NCI-H1417 treated with DMSO at 0.1 percent for 48 hours (cell line): ENCODE measurements at places on chromosomes 2 and 18.
A peak's percentile ranks its signal among the peaks of the same experiment; 100 is the strongest.

GRCh38 chr2:241432824-241433448, 75.4 kb downstream of the STK25 start:
- DNase-seq: no peak

GRCh38 chr2:48589170-48589767, 28.4 kb upstream of the GTF2A1L start:
- no peak for DNase-seq

DNA sequence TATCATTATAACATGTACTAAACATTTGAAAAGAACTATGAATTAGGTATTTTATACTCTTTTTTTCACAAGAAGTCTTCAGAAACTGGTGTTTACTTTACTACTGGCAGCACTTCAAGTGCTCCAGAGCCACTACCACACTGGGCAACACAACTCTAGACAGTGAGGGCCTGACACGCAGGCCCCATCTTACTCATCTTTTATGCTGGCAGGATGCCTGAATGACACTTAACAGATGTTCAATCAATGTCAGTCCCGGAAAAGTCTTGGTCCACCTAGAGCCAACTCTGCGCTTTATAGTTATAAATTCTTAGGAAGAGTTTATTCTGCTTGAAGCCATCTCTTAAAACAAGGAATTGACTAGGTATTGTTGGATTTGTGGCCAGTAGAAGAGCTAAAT, 8.7 kb upstream of the WIPF1 start:
- DNase-seq: no peak

DNA sequence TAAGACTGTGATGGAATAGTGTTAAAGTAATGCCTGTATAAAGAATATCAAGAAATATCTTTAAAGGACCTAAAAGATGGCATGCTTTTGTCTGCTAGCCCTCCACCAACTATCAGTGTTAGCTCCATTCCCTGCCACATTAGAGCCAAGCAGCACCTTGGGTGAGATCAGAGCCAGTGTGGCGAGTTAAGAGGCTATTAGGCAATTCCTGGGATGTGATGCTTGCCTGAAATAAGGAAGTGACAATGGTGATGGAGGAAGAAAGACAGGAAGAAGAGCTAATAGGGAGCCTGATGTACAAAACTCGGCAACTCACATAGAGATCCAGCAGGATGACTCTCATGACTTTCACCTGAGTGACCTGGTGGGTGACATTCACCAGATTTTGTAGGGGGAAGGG, 143.5 kb downstream of the ZEB2 start:
- no peak for DNase-seq

DNA sequence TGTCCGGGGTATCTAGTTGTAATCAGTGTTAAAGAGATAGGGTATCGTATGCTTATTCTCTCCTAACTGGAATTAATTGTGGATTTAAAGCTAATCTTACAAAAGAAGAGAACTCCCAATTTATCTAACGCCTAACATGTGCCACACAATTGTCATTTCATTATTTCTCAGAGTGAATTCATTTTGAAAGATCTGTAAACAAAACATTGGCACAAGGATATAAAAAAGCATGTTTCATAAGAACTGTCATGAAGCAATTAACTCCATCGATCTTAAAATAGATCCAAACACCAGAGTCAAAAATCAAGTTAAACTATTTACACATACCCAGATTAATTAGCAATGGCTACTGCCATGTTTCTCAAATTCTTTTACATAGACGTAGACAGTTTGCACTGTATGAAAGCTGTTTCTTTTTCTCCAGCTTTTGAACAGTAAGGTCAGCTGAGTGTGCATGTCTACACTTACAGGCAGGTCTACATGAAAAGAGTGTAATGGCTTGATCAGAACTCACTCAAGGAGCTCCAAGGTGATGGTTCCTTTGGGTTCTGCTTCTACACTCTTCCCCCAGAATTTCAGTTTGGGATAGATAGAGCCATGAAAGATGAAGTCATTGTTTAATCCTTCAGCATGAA, 38.8 kb downstream of the CABYR start:
- no peak for DNase-seq

DNA sequence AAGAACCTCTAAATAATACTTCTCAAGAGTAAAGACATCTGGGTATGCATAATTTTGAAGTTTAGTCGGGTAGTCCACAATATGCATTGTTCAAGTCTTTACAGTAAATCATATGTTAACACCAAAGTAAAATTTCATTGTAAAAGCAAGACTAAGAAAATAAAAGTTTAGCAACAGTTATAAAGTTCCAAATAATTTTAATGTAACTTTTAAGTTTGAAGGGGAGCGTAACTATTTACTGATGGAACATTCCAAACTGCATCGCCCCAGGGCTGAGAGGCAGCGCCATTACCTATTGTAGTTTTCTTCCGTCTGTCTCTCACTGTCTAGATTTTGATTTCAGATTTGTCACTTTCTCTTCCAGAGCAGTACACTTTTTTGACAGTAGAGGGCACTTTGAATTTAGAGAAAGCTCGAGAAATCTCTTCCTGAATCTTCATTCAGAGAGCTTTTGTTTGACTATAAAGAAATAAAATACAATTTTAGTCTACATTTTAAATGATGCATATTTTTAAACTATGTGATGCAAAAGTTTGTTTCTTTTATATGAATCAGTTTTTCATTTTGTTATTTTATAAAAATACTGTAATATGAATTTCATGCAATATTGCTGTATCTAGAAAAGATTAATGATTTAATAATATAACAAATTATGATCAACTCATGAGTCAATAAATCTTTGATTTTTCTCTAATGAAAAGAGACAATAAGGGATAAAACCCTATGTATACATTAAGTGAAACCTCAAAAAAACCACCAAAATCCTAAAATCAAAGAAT, 389.8 kb downstream of the FIGN start:
- peak; percentile 38 for DNase-seq

- DNase-seq: no peak
Observed at GRCh38 chr2:1606421-1607235, 137.7 kb downstream of the PXDN start.

DNA sequence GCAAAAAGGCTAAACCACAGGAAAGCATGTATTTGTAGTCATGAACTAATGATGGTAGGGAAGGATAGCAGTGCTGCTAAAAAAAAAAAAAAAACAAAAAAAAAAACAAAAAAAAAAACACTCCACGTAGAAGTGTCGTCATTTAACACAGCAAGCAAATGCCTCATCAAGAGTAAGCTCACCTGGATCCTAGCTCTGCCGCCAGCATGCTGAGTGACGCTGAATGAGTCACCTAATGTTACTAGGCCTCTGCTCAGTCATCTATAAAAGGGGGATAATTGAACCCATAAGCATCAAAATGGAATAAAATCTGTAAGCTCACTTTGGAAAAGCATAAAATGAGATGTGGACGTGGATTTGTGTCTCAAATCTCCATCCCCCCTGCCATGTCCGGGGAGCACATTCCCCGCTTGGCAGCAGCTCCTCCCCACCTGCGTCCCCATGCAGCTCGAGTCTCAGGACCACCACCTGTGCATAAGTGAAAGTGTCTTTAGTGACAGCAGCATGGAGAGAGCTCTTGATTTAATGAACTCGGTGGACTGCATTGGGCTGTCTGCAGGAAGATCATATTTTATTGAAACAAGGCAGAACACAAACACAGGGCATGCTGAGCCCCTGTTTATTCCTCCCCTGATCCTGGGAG, 427.5 kb downstream of the LRATD1 start:
- DNase-seq: peak; percentile 14

- no peak for DNase-seq
Observed at GRCh38 chr2:230137902-230138539, 69.3 kb upstream of the SLC16A14 start.

DNA sequence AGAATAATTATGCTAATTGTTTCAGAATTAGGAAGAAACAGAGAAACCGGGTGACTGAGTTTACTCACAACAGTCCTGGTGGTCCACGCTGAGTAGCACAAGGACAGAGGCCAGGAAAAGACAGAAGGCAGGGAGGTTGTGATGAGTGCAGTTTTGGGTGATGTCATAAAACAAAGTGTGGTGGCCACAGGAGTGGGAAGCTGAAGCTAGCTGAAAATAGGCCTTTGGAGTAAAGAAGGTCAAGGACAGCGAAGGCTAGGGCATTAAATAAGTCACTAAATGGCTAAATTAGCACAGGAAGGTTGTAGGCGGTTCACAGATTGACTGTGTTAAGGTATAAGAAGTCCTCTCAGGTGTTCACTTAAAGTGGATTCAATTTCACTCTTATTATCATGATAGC, 120.9 kb upstream of the TTN start:
- DNase-seq: no peak

GRCh38 chr2:125861461-125861860, 794.5 kb upstream of the GYPC start:
- no peak for DNase-seq

GRCh38 chr2:174744111-174744510, 20.2 kb downstream of the CHRNA1 start:
- no peak for DNase-seq

DNA sequence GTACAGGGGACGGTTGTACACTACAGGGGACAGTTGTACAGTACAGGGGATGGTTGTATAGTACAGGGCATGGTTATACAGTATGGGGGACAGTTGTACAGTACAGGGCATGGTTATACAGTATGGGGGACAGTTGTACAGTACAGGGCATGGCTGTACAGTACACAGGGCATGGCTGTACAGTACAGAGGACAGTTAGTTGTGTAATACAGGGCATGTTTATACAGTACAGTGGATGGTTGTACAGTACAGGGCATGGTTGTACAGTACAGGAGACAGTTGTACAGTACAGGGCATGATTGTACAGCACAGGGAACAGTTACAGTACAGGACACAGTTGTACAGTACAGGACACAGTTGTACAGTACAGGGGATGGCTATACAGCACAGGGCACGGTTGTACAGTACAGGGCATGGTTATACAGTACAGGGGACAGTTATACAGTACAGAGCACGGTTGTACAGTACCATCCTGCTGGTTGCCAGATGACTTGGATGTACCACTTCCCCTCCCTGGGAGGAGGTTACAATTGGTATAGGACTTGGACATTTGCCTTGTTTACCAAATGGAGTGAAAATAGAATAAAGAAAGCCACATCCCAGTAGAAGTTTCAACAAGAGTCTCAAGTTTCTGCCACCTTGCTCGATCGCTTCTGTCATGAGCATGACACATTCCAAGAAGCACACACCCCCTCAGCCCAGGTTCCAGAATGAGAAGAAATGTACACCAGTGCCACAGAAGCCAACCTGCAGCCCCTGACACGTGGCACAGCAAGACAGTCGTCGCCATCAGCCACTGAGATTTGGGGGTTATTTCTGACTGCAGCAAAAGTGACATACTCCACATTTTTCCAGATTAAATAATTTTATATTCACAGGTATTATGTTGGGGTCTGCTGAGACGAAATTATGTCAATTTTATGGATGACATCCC, 16.0 kb downstream of the CYRIA start:
- DNase-seq: no peak

DNA sequence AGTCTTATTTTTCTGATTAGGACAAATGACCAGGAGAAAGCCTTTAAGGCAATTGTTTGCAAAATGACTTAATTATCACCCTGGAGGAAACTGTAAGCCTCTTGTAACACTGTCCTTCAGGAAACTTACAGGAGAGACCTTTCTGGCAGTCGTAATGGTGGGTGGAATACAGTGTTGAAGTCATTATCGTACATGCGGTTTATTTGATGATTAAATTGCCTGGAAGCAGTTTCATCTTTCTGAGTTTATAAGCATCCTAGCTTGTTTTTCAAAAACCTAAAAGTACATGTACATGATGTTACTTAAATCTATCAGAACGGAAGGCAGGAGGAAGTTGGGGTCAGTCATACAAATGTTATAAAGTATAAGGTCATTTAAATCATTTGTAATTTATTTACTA, 86.2 kb upstream of the RAB27B start:
- DNase-seq: no peak

- DNase-seq: no peak
Observed at GRCh38 chr2:217328622-217328978, 468.7 kb upstream of the TNP1 start.

GRCh38 chr2:216302981-216303676, 69.2 kb downstream of the MARCHF4 start:
- DNase-seq: no peak

DNA sequence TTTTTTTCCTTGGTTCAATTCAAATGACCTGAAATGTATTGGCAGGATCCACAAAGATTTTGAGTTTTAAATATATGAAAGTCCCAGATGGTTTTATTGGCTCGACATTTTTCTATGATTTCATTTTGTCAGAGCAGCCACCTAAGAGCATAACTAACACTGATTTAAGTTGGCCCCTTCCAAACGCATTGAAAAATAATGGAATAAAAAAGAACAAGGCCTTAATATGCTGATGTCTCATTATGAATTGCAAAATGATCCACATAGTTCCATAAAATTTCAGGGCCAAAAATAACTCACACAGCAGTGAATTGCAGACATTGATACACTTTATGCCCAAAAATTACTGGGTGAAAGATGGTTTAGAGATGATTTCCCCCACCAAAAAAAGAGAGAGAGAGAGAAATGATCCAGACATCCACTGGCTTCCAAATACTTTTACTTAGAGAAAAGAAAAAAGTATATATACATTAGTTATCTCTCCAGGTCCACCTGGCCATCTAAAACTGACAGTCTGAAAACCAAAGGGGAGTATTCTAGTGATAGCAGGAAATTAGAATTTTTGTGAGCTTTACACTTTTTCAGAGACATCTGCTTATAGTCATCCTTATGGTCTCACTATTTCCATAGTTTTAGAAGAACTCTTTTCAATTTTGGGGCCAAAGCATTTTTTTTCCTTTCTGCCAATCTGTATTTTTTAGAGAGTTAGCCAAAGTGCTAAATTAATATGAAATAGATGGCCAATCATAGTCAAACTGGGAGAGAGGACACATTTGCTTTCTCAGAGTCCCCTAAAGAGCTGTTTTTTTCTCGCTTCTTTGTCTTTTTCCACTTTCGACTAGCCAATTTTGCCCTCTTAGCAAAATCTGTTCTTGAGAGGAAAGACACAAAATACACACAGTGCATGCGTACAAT, 213.5 kb upstream of the RND3 start:
- no peak for DNase-seq

DNA sequence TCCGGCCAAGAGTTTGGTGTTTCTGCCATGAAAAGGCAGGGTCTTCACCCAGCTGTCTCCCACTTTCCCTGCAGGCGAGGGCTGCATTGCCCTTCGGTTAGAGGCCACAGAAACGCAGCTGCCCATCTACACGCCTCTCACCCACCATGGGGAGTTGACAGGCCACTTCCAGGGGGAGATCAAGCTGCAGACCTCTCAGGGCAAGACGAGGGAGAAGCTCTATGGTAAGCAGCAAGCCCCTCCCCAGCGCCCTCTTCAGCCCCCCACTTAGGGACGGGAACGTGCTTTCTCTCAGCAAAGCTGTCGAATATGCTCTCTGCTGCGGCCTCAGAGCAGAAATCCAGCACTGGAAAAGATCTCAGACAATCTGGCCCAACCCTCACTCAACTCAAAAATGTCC, 57.7 kb upstream of the ATG16L1 start:
- DNase-seq: no peak

GRCh38 chr18:35136248-35136647, 95.0 kb downstream of the MAPRE2 start:
- no peak for DNase-seq

- DNase-seq: no peak
Observed at GRCh38 chr2:233085037-233085838, 25.1 kb downstream of the INPP5D start.

GRCh38 chr2:176536439-176537133, 267.3 kb downstream of the MTX2 start:
- peak; percentile 47 for DNase-seq
